ENCODE measurements at places on chromosomes 16 and 17.
A peak's percentile ranks its signal among the peaks of the same experiment; 100 is the strongest.

DNA sequence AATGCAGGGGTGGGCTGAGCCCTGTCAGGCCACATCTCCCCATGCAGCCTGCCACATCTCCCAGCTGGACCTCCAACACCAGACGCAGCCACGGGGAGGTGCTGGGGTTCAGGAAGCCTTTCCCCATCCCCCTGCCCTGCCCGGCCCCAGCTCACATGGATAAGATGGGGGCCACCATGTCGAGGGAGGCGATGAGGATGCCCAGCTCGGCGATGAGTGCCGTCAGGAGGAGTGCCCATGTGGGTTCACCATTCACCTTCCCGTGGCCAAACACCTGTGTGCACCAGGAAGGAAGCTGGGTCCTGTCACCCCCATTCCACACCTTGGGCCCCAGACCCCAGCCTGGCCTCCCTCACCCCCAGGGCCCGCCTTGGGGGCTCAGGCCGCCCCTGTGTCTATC, 5.7 kb upstream of the LCAT start:
- DNase-seq: no peak

- DNase-seq: no peak
These were observed 2.7 kb upstream of the CUEDC1 start for GRCh38 chr17:57957886-57958285.

DNA sequence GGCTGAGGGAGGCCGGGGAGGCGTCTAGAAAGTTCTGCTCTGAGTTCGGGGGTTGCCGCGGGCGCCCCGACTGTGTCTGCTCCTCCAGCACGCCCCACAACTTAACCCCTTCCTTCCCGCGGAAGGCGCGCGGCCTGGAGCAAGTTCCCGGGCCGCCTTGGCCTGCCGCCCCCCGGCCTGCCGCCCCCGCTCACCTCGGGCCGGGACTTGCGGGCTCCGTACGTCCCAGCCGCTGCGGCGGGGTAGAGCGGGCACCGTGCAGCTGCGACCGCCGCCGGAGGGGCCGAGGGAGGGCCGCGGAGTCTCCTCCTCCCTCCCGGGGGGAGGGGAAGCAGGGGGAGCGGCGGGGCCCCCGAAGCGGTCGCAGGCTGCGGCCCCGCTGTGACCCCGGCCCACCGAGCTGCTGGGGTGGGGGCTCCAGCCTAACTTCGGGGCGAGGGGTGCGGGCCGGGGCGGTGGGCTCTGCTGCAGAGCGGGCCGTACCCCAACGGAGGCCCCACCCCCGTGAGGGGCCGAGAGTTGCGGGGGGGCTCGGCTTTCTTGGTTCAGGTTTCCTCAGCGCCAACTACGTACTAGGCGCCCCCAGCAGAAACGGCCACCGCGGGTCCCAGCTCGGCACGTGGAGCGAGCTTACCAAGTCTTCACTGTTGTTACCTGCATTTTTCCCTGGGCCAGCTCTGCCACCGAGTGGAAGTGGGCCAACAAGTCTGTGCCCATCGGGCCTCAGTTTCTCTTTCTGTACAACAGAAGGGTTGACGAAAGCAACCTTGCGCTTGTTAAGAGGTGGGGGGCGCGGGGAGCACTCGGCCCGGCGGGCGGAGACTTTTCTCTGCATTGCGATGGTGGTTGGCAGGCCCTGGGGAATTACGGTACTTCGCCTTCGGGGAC, at the start of gene CCDC102A:
CCDC102A (minus strand) TSS at position 266 of the 888 bp plus-strand sequence. CDS start 7,394 bp downstream, outside the sequence.
- peak; percentile 47 for DNase-seq

DNA sequence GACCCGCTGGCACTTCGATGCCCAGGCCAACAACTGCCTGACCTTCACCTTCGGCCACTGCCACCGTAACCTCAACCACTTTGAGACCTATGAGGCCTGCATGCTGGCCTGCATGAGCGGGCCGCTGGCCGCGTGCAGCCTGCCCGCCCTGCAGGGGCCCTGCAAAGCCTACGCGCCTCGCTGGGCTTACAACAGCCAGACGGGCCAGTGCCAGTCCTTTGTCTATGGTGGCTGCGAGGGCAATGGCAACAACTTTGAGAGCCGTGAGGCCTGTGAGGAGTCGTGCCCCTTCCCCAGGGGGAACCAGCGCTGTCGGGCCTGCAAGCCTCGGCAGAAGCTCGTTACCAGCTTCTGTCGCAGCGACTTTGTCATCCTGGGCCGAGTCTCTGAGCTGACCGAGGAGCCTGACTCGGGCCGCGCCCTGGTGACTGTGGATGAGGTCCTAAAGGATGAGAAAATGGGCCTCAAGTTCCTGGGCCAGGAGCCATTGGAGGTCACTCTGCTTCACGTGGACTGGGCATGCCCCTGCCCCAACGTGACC, 5.0 kb downstream of the WFIKKN2 start:
- no peak for DNase-seq

DNA sequence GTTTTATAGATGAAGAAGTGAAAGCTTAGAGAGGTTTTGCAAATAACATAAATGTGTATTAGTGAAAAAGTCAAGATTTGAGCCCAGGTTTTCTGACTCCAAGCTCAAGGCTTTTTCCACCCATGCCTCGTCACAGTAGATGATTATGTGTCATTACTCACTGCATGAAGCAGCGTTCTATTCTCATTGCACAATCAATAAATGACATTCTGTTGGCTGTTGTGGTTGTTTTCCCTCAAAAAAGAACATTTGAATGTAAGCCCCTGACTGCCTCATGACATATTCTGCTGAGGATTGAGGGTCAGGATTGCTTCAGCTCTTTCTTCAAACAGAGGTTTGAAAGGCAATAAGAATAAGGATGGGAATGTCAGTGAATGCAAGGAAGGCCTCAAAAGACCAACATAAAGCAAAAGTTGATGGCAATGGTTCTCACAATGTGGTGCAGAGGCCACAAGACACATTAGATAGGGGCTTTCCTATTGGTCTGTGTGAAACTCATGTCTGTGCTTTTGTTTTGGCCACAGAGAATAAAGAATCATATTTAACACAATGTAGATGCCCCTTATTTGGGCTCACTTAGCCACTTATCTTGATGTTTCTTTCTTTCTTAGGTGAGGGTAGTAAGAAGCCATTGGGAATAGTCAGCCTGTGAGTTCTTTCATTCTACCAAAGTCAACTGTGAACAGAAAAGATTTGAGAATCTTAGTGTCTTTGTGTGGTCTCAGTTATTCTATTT, 5.4 kb upstream of the MMD start:
- DNase-seq: no peak

DNA sequence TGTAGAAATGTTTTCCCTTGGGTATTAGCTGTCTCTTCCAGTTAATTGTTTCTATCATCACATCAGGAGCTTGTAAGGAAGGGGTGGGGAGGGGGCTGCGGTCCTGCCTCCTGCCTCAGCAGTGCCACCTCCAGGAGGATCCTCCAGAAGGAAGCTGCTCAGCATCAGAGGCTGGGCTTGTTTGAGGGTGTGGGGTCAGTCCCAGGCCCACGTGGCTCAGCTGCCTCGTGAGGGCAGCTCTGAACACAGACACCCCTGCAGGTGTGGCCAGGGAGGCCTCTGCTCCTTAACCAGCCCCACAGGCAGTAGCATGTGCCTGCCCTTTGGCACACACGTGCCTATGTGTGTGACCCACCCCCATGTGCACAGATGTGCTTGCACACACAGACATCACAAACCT, 46.3 kb downstream of the MRM1 start:
- no peak for DNase-seq

DNA sequence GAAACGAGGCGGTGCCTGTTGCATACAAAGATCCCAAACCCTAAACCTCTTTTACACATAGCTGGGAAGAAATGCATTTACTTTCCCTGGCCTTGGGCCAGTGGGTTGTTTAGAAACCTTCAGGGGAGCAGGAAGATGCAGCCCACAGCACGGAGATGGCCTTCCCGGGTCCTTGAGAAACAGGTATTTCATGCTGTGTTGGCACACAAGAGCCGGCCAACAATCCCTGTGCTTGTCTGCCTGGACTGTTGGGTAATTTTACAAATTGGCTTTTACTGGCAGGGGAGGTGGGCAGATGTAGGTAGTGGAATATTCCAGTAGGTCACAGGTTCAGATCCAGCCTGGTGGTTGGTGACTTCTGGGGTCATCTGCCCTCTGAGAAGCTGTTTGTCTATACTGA, 148.0 kb downstream of the FOXL1 start:
- no peak for DNase-seq

DNA sequence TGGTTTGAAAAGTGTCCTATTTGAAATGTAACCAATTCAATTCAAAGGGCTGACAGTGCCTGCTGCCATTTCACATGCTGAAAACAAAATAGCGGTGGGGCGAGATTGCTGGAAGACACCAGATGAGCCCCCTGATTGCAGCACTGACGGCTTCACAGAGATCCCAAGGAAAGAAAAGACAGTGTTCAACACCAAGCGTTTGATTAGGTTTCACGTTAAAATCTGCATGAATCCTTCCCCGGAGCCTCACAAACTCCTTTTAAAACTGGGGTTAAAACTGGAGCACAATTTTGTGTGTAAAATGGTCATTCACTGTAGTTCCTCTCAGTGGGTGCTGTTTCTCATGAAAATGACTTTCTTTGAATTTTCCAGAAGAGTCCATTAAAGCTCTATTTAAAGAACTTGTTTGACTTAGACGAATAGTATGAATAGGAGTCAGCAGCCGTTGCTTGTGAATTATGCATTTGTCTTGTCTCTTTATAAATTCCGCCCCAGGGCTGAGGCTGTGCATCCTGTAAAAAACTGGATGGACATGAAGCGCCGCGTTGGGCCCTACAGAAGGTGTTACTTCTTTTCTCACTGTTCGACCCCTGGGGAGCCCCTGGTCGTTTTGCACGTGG, 8.8 kb downstream of the MLYCD start:
- no peak for DNase-seq
